ENCODE measurements at places on chromosomes 11 and 22. TPM values are rescaled to one million over a fixed set of nuclear protein-coding genes. Genes with fewer than 3 reads are reported as not detected.

GRCh38 chr11:117919781-117920221, 9.4 kb downstream of the TMPRSS13 start:
- H3K36me3 ChIP-seq, result no peaks in the 10 kb centered on the region
- H3K27me3 ChIP-seq, result no peaks in the 10 kb centered on the region
- no peaks in the 10 kb centered on the region for H3K4me1 ChIP-seq
- no peak overlapping the region for H3K27ac ChIP-seq
- DNase-seq, result peak; percentile 38

DNA sequence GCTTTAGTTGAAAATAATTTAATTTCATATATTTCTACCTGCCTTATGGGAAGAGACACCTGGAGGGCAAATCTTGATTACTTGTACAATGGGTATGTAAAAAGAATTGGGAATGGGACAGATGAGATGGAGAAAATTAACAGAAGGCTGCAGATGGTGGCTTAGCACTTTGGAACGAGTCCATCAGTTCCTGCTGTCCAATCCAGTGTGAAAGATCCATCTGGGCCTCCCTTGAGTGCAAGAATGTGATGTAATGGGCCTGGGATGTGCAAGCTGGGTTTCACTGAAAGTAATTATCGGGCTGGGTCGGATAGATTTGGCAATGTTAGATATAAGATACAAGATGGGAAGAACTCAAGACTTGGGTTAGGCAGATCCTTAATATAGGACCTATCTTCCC, 42.0 kb downstream of the CECR2 start:
- H3K27ac ChIP-seq, result no peak overlapping the region
- no peaks in the 10 kb centered on the region for H3K27me3 ChIP-seq
- no peak for DNase-seq
- H3K4me1 ChIP-seq, result no peaks in the 10 kb centered on the region
- no peak overlapping the region for H3K4me3 ChIP-seq

Gene CNGA4
- under 0.01 TPM for total RNA-seq

GRCh38 chr22:42167066-42167465, 36.5 kb upstream of the CYP2D6 start:
- H3K4me3 ChIP-seq, result no peak overlapping the region
- H3K4me1 ChIP-seq, result no peaks in the 10 kb centered on the region
- H3K27ac ChIP-seq, result no peak overlapping the region
- no peak for DNase-seq

GRCh38 chr11:36033082-36033751, 89.4 kb downstream of the LDLRAD3 start:
- H3K4me3 ChIP-seq, result no peak overlapping the region
- H3K27ac ChIP-seq, result no peak overlapping the region
- DNase-seq, result no peak
- H3K36me3 ChIP-seq, result no peaks in the 10 kb centered on the region
- H3K27me3 ChIP-seq, result no peaks in the 10 kb centered on the region

GRCh38 chr22:27463121-27463660, 338.4 kb downstream of the MN1 start:
- no peak overlapping the region for H3K27ac ChIP-seq
- no peak for DNase-seq
- H3K36me3 ChIP-seq, result no peaks in the 10 kb centered on the region
- H3K27me3 ChIP-seq, result peaks cover 12% of the 10 kb centered on the region
- H3K4me3 ChIP-seq, result no peak overlapping the region

Gene OR52K2
- total RNA-seq, result not detected

DNA sequence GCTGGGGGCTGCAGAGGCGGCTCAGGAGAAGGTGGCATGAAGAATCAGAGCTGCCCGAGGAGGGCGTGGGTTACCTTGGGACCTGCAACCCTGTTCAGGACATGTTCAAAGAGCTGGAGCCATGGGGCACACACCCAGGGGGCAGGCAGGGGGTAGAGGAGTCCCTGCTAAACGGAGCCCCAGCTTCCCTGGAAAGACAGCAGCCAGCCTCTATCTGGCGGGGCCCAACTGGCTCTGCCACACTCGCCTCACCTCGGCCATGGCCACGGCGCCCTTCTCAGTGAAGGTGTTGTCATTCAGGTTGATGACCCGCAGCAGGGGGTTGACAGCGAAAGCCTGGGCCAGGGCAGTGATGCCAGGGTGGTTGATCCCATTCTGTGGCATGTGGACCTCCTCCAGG, 17.0 kb upstream of the CHADL start:
- no peaks in the 10 kb centered on the region for H3K27me3 ChIP-seq
- DNase-seq, result peak; percentile 30
- peaks cover 86% of the 10 kb centered on the region for H3K36me3 ChIP-seq
- no peak overlapping the region for H3K4me3 ChIP-seq
- no peak overlapping the region for H3K27ac ChIP-seq

- H3K27ac ChIP-seq, result no peak overlapping the region
- no peak for DNase-seq
- no peaks in the 10 kb centered on the region for H3K36me3 ChIP-seq
- H3K4me3 ChIP-seq, result no peak overlapping the region
Measured at GRCh38 chr11:66388780-66389386, 17.3 kb upstream of the SLC29A2 start.

Gene P4HA3
- 8.7 TPM for total RNA-seq

Gene DEPDC7
- 13.3 TPM for total RNA-seq

- no peaks in the 10 kb centered on the region for H3K27me3 ChIP-seq
- no peak for DNase-seq
- no peak overlapping the region for H3K27ac ChIP-seq
- H3K36me3 ChIP-seq, result peaks cover 8% of the 10 kb centered on the region
- H3K4me1 ChIP-seq, result peaks cover 32% of the 10 kb centered on the region
Measured at GRCh38 chr11:12271241-12271640, 106.1 kb upstream of the PARVA start.

GRCh38 chr11:131857246-131857645, 486.8 kb downstream of the NTM start:
- no peak overlapping the region for H3K4me3 ChIP-seq
- no peak for DNase-seq
- H3K36me3 ChIP-seq, result no peaks in the 10 kb centered on the region
- peaks cover 1% of the 10 kb centered on the region for H3K27me3 ChIP-seq
- no peak overlapping the region for H3K27ac ChIP-seq

DNA sequence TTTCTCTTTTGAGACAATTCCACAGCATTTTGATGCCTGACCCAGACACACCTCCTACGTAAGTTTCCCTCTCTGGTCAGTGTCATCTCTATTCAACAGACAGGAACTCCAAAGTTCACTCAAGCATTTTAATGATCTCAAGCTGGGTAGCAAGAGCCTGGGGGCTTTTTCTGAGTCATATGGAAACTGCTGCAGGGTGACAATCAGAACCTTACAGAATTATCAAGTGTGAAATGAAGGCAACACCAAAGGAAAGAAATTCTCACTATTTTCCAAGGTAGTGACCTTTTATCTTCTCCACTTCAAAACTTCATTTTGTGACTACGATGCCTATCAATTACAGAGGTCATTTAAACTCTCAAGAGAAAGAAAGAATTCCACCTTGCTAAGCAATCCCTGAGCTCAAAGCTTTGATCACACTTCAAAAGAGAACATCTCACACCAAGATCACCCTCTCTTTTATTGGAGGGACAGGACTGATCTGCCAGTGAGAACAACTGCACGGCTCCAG, 229.0 kb upstream of the ZC3H12C start:
- DNase-seq, result no peak
- no peaks in the 10 kb centered on the region for H3K36me3 ChIP-seq
- no peaks in the 10 kb centered on the region for H3K27me3 ChIP-seq
- no peak overlapping the region for H3K27ac ChIP-seq
- H3K4me3 ChIP-seq, result no peak overlapping the region

DNA sequence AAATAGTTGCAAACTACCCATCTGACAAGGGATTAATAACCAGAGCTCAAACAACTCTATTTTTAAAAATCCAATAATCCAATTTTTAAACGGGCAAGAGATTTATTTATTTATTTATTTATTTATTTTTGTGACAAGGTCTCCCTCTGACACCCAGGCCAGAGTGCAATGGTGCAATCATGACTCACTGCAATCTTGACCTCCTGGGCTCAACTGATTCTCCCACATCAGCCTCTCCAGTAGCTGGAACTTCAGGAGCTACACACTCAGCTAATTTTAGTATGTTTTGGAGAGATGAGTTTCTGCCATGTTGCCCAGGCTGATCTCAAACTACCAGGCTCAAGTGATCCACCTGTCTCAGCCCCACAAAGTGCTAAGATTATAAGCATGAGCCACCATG, 267.2 kb upstream of the BLID start:
- H3K27ac ChIP-seq, result no peak overlapping the region
- no peaks in the 10 kb centered on the region for H3K27me3 ChIP-seq
- H3K4me1 ChIP-seq, result no peaks in the 10 kb centered on the region
- no peak for DNase-seq
- H3K36me3 ChIP-seq, result no peaks in the 10 kb centered on the region

- H3K4me3 ChIP-seq, result peak overlapping the region; percentile 36
- no peak for DNase-seq
- H3K4me1 ChIP-seq, result peaks cover 68% of the 10 kb centered on the region
- peaks cover 36% of the 10 kb centered on the region for H3K36me3 ChIP-seq
Measured at GRCh38 chr11:64865286-64866172, 12.9 kb downstream of the EHD1 start.

DNA sequence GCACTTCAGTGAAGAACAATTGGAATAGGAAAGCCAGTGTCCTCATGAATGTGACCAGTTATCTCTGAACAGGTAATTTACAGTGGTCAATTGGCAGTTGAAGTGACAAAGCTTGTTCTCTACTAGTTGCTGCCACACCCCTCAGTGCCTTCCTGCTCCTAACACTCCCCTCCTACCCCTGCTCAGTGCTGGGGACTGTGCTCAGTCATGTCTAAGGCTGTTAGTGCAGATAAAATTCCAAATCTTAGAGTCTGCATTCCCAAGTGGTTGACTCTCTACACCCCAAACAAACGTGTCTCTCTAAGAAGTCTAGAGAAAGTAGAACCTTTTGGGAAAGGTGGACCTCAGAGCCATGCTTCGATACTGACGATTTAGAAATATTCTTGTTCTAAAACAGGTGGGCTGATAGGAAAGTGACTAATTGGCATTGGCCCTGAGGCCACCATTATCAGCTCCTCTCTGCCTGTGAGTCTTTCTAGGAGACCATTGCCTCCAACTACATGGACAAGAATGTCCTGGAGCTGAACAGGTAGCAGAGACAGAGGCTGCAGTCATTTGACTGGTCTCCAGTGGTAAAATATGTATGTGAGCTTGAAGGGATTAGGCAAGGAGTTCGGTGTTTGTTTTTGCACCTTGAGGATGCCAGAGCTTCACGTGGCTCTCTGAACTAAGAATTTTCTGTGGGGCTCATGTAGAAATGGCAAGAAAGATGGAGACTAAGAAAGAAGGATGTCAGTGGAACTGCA, 22.1 kb upstream of the NNMT start:
- no peaks in the 10 kb centered on the region for H3K36me3 ChIP-seq
- no peaks in the 10 kb centered on the region for H3K4me1 ChIP-seq
- H3K27me3 ChIP-seq, result peaks cover 55% of the 10 kb centered on the region
- no peak for DNase-seq

Gene ALDH3B2
- total RNA-seq, result not detected

All from osteoblast (primary cell).